Caudate nucleus (tissue), 63 donors: ENCODE measurements at places on chromosomes 12 and 14.

GRCh38 chr12:49885118-49885517 lies 18.6 kb downstream of the FAIM2 start:
- DNase-seq = no peak

DNA sequence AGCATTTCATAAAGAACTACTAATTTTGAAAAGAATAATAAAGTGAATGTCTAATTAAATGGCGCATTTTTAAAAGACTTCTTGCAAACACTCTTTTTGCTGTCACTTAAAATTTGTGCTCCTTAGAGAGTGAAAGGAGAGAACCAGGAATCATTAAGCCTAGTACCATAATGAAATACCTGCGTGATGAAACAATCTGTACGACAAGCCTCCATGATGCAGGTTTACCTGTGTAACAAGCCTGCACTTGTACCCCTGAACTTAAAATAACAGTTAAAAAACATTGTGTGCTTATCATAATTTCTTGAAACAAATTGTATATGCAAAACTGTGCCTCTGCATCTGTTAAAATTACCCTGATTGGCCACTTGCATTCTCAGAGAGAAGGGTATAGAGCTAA lies 108.1 kb downstream of the MGAT4C start:
- DNase-seq = no peak

GRCh38 chr14:41549821-41550607 lies 56.7 kb upstream of the LRFN5 start:
- DNase-seq = no peak

- no peak for DNase-seq
Measured at GRCh38 chr12:58443273-58443980, 476.9 kb downstream of the LRIG3 start.

GRCh38 chr14:29684926-29685325 lies 242.7 kb downstream of the PRKD1 start:
- no peak for DNase-seq

DNA sequence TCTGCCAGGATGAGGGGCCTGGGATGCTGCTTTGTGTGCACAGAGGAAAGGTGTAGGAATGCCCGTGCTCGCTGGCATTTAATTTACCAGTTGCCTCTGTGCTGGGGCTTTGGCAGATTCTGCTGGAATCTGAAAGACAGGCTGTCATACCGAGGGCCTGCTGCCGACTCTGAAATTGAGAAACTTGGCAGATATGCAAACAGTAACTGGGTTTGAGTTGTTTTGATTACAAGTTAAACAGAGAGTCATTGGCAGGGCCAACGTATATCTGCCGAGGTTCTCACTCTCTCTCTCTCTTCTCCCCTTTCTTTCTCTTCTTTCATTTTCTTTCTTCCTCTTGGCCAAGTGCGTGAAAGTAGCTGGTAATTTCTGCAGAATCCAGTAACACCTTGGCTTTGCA lies 618.7 kb downstream of the VRK1 start:
- no peak for DNase-seq

GRCh38 chr12:16482726-16483125 lies 123.2 kb downstream of the LMO3 start:
- no peak for DNase-seq

DNA sequence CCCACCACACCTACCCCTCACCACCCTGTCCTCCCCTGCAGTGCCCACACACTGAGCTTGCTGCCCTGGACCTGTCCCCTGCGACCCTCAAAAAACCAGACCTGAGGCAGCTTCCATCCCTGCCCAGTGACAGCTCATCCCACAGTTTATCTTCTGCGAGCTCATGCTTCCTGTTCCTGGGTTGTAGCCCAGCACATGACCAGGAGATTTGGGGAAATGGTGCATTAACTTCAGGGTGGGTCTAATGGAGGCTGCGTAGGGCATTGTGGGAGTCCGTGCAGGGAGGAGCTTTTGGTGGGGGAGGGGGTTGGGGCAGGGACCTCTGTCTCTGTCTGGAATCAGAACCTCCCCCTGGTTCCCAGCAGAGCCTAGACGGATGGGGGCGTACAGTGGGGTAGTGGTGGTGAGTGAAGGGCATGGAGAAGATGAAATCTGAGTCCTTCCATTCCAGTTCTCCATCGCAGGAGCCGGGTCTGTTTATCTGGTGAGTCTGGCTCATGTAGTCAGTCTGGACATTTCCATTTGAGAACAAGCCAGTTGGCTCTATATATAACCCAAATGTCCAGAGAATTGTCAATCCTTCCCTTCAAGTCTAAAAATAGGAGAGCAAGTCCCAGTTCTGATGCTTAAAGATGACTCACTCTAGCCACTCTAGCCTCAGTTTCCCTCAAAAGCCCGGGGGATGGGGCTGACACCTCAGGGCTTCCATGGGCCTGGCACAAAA lies 270.9 kb downstream of the CACNA1C start:
- no peak for DNase-seq

DNA sequence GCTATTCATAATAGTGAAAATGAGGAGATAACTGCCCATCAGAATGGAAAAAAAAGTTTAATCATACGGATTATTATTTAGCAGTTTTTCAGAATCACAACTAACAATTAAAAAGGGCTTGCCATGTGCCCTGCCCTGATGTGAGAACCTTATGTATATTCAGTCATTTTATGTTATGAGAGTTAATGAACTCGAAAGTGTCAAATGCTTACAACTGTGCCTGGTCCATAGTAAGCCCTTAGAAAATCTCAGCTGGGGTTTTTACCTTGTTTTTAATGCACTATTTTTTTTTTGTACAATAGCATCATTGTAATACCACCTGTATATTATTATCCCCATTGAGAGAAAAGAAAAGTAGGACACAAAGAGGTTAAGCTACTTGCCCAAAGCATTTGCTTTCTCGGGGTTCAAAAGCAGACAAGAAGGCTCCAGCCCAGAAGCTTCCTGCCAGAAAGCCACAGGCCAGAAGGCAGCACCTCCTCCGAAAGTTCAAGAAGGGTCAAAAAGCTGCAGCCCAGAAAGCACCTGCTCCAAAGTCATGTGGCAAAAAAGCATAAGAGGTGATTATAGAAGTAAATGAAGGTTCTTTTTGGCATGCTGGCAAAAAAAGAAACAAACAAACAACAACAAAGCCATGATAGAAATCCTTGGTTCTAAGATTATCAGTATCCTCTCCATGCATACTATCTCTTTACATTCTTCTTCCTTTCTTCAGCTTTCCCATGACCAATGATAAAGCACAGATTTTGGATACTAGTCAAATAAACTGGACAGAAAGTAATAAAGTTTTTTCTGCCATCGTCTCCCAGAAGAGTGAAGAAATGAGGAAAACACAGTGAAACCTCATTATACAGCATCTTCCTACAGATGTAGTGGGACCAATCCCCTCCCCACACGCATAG lies 59.1 kb upstream of the NAP1L1 start:
- DNase-seq = no peak

DNA sequence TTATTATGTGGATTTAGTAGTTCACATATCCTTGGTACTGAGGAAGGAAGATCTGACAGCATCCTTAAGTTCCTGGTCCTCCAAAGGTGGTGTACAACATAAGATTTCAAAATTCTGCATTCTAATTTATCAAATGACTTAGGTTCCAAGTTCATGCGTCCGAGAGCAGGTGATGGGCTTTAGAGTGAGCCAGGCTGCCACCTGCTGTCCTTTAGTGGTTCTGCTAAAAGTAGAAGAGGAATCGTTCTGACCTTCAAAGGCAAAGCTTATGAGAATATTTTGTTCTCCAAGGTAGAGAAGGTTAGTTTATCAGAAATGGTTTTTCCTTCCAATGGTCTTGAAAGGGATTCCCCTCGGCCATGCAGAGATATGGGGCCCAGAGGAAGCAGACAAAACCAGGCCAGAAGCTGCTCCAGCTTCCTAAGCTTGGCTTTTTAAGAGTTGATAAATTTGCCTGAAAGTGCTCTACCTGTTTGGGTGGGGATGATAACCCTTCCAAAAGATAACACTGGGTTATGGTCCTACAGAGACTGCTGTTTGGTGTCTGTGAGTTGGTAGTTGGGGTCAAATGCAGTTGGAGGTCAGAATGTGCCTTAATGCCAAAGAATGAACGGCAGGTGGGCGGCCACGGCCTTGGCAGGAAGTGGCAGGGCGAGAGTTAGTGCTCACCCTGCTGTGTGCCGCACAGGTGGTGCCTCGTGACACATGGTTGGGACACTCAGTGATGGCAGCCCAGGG lies 29.1 kb upstream of the LRTM2 start:
- DNase-seq = peak; percentile 11

DNA sequence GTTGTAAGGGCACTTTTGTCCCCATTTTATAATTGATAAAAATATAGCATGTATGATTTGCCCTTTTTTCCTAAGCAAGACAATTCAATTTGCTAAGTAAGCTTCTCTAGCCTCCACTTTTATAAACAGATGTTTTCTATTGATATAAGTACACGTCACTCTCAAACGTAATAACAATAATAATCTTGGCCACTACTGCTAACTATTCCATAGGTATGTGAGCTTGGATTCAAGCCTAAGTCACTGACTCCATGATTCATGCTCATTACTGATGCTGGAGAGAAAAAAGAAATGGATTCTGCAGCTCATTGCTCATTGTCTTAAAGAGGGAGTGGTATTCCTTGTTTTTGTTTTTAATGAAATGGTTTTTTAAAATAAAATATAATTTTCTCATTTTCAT lies 661.0 kb downstream of the GALC start:
- no peak for DNase-seq

GRCh38 chr12:7160183-7160582 lies 29.3 kb upstream of the PEX5 start:
- DNase-seq = no peak

DNA sequence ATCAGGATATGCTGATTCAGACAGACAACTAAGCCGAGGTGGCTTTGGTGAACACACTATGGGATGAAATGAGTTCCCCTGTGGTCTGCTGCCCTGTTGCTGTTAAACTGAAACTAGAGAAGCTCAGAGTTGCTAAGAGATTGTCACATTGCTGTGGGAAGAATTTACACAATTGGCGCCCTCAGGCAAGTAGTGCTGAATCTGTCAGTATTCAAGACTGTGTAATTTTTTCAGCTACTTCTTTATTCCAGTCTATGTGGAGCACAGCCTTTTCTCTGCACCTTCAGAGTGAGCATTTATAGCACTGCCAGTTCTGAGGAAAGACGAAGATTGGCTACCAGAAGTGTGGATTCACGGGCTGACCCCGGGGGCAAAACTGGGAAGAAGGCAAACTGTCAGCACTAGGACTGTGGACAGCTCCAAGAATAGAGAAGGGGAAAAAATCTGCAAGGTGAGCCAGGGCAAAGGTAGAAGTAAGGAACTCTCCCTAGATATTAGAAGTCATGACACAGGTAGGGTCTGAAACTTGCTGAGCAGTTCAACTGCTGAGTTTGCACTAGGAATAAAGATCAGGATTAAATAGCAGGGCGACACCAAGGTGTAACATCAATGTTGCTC lies 218.8 kb upstream of the TMPO start:
- no peak for DNase-seq

DNA sequence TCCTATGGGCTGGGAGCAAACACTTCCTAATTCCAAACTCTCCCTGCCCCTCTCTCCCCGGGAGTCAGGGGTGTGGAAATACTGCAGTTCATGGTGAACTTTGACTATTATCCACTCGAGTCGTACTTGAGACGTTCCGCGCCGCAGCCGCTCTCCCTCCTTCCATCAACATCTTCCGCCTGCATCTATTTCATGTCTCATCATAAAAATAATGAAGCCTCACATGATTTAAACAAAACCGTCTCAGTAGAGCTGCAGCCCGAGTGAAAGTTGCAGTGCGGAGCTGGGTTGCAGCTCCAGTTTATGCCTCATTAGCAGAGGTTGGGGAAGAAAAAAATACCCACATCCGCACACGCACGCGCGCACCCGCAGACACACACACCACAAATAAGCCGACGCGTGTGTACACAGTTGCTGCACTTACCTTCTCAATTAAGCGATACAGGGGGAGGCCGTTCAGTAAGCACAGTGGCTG lies 283 bp downstream of the LMO3 start:
- DNase-seq = no peak

- no peak for DNase-seq
Measured at GRCh38 chr14:103385929-103386712, 906 bp downstream of the MARK3 start.

GRCh38 chr14:74599946-74600345 lies 12.1 kb downstream of the LTBP2 start:
- no peak for DNase-seq

- DNase-seq = no peak
Measured at GRCh38 chr14:28987516-28987915, 220.9 kb downstream of the FOXG1 start.

- no peak for DNase-seq
Measured at GRCh38 chr14:99679996-99680395, 4.1 kb upstream of the CYP46A1 start.

DNA sequence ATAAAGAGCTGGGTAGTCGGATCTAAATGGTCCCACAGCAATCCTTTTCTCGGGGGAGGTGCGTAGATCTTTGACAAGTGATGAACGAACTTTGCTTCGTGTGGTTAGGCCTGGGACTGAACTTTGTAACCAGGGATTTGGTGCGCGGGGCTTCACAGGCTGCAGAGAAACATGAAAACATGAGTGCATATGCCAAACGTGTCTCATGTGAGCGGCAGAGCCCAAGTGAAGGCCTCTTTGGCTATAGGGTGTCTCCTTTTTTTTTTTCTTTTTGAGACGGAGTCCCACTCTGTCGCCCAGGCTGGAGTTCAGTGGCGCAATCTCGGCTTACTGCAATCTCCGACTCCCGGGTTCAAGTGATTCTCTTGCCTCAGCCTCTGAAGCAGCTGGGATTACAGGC lies 12.0 kb upstream of the RIOX1 start:
- DNase-seq = no peak

DNA sequence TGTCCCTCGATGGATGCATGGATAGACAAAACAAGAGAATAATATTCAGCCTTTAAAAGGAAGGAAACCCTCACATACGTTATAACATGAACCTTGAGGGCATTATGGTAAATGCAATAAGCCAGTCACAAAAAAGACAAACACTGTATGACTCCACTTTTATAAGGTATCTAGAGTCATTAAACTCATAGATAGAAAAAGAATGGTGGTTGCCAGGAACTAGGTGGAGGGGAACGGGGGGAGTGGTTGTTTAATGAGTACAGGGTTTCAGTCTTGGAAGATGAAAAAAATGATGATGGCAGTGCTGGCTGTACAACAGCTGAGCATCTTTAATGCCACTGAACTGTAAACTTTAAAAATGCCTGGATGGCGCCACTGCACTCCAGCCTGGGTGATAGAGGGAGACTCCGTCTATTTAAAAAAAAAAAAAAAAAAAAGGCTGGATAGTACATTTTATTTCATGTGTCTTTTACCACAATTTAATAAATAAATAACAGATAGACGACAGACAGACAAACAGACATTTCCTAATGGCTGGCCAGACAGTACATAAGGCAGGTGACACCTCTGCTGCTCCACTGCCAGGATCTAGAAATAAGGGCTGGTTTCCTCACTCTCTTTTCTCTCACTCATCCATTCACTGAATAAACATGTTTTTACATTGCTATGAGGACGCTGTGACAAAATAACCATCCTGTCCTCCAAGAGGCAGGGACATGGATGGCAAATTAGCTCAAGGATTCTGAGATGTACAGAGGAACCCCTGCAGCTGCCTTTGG lies 118.8 kb downstream of the FOXN3 start:
- DNase-seq = no peak

GRCh38 chr14:101464310-101464983 lies 96.8 kb upstream of the DIO3 start:
- no peak for DNase-seq

- DNase-seq = no peak
Measured at GRCh38 chr12:115233891-115234543, 550.0 kb upstream of the TBX3 start.

- no peak for DNase-seq
Measured at GRCh38 chr14:80805136-80805535, 136.4 kb downstream of the CEP128 start.
